ENCODE measurements at places on chromosomes 13 and 19. TPM values are rescaled to one million over a fixed set of nuclear protein-coding genes. Genes with fewer than 3 reads are reported as not detected.

DNA sequence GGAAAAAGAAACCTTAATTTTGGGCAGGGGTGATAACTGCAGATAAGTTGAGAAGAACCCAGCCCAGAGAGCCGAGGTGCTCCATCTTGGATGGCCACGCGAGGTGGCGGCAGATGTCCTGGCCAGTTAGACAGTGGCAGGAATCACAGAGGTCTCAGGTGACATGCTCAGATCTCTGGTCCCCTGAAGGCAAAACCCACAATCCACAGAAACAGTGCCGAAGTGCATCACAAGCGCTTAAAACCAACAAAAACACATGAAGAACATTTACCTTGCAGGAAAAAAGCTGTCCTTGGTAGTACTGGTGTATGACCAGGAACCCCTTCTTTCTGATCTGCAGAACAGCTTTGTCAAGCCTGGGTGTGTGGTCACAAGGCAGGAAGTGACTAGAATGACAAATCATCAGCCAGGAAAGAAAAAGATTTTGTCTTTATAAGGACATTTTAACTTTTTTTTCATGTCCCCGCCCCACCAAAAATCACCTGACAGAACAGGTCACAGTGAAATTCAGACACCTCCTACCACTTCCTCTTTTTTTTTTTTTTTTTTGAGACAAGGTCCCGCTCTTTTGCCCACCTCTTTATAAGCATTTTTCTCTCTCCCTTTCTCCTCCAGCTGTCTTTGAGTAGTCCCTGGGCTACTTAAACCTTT, at the start of gene LCP1:
LCP1 (minus strand) TSS at position 338 of the 651 bp plus-strand sequence. CDS start 22,515 bp downstream, outside the sequence.
- peaks cover 59% of the 10 kb centered on the region for H3K4me1 ChIP-seq
- peak within 1 kb of the TSS; percentile 94 for H3K4me3 ChIP-seq
- peak within 1 kb of the TSS; percentile 89 for H3K27ac ChIP-seq
- H3K27me3 ChIP-seq: no peaks in the 10 kb centered on the region
- H3K36me3 ChIP-seq: no peaks in the 10 kb centered on the region
- DNase-seq: peak; percentile 93

- no peak for DNase-seq
- no peaks in the 10 kb centered on the region for H3K36me3 ChIP-seq
- H3K4me3 ChIP-seq: no peak overlapping the region
These were observed 7.8 kb downstream of the SHANK1 start for GRCh38 chr19:50711805-50712204.

DNA sequence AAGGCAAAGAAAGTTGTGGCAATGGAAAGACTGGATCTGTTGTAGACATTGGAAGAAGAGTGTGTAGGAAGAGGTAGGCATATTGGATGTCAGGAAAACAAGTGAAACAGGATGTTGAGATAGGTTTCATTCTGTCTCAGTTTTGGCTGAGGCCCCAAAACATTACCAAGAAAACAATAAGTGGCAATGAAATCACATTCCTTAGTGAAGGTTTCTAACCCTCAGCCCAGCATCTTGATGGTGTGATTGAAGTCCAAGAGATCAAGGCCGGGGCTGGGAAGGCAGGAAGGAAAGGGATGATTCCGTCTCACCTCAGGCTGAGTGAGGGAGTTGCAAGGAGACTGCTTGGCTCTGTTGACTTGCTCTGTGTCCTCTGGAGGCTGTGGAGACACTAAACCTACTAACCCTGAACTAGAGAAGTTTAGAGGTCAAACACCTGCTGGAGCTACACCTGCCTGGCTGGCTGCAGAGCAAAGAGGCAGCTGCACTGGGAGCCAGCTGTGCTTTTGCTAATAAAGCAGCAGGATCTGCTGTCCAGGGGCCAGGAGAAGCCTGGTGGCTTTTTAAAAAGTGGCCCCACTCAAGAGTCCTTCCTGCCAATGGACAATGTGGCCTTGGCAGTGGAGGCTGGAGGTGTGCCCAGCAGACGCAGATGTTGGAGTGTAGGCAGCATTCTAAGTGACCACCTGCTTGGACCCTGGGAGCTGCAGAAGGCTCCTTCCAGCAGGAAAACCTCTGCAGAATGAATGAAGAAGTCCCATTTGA, 53.6 kb downstream of the DGKH start:
- H3K27me3 ChIP-seq: no peaks in the 10 kb centered on the region
- no peaks in the 10 kb centered on the region for H3K4me1 ChIP-seq
- no peak overlapping the region for H3K27ac ChIP-seq
- no peak overlapping the region for H3K4me3 ChIP-seq
- H3K36me3 ChIP-seq: no peaks in the 10 kb centered on the region

GRCh38 chr19:10471909-10472308, 31.2 kb downstream of the KEAP1 start:
- peak; percentile 18 for DNase-seq
- H3K4me3 ChIP-seq: no peak overlapping the region
- H3K27ac ChIP-seq: no peak overlapping the region
- no peaks in the 10 kb centered on the region for H3K4me1 ChIP-seq

DNA sequence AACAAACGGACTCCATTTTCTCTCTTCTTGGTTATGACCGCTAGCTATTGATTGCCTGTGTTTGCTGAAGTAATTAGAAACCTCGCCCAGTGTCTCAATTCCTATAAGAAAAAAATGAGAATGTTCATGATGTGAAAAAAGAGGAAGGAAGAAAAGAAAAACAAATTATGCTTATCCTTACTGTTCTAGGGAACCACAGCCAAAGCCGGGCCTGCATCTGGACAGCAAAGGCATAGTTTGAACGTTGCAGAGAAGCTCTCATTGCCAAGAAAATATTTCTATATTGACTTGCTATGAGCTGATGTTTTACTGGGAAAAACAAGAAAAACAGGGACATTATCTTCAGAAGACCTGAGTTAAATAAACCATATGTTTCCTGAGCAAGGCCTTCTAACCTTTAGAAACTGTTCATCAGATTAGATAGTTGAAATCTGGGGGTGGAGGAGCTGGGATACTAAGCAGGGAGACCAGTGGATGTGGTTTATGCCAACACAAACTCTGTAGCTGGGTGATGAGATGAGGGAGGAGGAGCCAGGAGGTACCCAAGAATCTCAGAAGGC, 55.0 kb downstream of the EFNB2 start:
- H3K4me1 ChIP-seq: no peaks in the 10 kb centered on the region
- no peak overlapping the region for H3K4me3 ChIP-seq
- no peak for DNase-seq
- no peaks in the 10 kb centered on the region for H3K27me3 ChIP-seq
- no peaks in the 10 kb centered on the region for H3K36me3 ChIP-seq

DNA sequence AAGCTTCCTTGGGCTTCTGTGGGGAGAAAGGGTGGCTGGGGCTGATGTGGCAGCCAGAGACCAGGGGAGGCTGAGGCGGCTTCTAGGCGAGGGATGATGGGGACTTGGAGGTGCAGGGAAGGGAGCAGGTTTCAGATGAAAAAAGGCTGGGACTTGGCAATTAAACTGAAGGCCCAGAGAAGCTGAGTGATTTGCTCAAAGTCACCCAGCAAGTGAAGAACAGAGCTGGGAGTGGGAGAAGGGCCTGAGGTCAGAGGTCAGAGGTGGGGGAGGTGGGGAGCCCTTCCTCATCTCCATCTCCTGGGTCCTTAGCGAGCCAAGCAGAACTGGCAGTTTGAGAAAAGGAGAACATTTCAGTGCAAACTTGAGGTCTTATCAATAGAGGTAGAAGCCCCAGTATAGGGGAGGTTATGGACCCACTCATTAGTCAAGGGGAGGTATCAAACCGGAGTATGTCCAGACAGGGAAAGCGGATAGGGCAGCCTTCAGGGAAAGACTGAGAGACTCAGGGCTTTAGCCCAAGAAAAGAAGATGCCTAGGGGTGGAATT, 49.6 kb upstream of the NFIC start:
- H3K27me3 ChIP-seq: no peaks in the 10 kb centered on the region
- DNase-seq: no peak
- H3K4me1 ChIP-seq: no peaks in the 10 kb centered on the region

DNA sequence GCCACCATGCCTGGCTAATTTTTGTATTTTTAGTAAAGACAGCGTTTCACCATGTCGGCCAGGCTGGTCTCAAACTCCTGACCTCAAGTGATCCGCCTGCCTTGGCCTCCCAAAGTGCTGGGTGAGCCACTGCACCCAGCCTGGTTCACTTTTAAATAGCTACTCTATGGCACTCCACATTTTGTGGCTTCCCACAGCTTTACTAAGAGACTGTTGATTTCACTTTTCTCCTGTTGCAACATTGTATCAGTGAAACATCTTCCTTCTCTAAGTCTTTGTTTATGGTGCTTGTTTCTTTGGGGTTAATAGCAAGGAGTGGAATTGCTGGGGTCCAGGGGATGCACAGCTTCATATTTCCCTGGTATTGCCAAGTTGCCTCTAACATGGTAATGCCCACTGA, 12.3 kb downstream of the TMEM38A start:
- DNase-seq: no peak
- no peak overlapping the region for H3K27ac ChIP-seq
- no peaks in the 10 kb centered on the region for H3K4me1 ChIP-seq
- H3K4me3 ChIP-seq: no peak overlapping the region
- no peaks in the 10 kb centered on the region for H3K36me3 ChIP-seq
- no peaks in the 10 kb centered on the region for H3K27me3 ChIP-seq

- peaks cover 14% of the 10 kb centered on the region for H3K4me1 ChIP-seq
- H3K4me3 ChIP-seq: peak overlapping the region; percentile 74
- DNase-seq: no peak
- H3K36me3 ChIP-seq: no peaks in the 10 kb centered on the region
- H3K27ac ChIP-seq: peak overlapping the region; percentile 93
These were observed 10.1 kb downstream of the FOSB start for GRCh38 chr19:45477713-45478453.

DNA sequence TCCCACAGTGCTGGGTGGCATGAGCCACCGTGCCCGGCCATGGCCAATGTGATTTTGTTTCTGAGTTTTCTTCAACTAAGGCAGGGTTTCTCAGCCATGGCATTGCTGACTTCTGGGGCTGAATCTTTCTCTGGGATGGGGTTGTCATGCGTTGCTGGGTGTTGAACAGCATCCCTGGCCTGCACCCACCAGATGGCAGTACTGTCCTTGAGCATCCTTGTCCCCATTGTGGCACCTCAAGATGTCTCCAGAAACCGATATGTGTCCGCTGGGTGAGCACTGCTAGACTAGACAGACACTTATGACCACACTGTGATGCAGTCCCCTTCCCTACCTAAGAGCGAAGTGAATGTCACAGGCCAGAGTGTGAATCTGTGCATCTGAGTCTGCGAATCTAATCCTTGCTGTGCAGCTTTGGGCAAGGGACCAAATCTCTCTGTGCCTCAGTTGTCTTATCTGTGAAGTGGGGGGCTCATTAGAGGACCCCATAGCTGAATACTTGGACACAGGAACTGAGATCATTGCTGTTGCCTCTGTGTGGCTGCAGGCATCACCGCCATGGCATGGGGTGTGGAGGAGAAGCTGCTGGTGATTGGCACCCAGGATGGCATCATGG, 50.3 kb upstream of the SIN3B start:
- H3K4me1 ChIP-seq: no peaks in the 10 kb centered on the region
- H3K27ac ChIP-seq: no peak overlapping the region
- DNase-seq: peak; percentile 34

DNA sequence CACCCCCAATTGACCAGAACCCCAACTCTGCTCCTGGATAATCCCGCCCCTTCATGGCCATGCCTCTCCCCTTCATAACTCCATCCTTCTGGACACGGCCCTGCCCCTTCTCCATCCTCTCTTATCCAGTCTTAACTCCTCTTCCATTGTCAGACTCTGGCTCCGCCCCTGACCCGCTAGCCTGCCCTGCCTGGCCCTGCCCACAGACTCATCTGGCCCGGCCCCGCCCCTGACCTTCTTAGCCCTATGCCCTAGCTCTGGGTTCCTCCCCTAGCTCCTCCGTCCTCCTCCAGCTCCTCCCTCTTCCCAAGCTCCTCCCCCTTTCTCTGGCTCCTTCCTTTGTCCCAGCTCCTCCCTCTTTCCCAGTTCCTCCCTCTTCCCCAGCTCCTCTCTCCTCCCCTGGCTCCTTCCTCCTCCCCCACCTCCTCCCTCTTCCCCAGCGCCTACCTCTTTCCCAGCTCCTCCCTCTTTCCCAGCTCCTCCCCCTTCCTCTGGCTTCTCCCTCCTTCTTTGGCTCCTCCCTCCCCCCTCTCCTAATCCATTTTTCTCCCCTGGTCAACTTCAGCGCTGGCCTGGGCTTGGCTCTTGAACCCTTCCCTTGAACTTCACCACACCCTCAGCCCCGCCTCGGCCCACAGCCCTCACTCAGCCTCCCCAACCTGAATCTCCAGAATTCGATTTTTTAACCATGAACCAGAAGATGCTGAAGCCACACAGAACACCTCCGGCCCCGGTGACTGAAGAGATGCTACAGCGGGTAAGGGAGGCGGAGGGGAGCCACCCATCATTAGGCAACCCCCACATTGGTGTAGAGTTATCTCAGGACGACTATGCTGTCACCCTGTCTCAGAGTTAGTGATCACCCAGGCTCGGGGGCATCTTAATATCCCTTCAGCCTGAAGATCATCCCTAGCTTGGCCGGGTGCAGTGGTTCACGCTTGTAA, 9.2 kb upstream of the ZNF358 start:
- no peak overlapping the region for H3K4me3 ChIP-seq
- H3K27ac ChIP-seq: no peak overlapping the region
- H3K27me3 ChIP-seq: no peaks in the 10 kb centered on the region

DNA sequence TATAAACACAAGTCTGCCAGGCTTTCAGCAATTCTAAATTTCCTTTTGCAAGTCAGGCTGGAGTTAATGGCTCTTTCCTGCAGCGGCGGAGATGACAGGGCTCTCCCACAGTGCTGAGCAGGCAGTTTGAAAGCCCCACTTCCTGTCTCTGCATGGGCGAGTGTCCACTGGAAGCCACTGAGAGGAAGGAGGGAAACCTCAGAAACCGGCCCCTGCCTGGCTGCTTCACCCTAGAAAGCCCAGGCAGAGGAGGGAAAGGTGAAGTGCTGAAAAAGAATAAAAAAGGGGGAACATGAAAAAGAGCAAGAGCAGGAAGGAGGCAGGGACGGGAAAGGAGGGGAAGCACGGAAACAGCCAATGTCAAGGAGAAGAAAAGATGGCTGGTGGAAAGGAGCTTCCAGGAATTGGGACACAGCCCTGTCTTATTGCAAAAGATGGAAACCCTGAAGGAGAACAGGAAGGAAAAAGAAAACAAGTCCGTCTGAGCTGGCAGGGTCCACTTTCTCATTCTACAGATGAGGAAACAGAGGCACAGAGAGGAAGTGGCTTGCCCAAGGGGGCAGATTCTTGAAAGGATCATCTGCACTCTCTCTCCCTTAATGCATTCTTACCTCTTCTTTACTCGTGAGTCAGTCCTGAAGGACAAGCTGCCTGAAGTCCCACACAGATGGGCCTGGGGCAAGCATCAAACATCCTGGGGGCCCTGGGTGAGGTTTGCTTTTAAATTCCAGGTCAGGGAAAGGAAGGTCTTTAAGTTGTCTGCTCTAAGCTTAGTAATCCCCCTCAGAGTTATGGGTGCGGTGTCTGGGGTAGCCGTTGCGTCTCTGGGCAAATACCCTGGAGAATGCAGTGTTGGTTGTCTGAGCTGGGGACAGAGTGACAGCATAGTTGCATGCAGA, 38.8 kb upstream of the ALOX5AP start:
- H3K4me1 ChIP-seq: peaks cover 8% of the 10 kb centered on the region
- H3K4me3 ChIP-seq: no peak overlapping the region
- H3K27me3 ChIP-seq: no peaks in the 10 kb centered on the region
- no peak overlapping the region for H3K27ac ChIP-seq

Gene UHRF1
- 0.11 TPM for total RNA-seq

Gene CABP5
- total RNA-seq: not detected

Gene SYNGR4
- not detected for total RNA-seq

Gene APOC4
- total RNA-seq: not detected

Gene MAP4K1
- 361 TPM for total RNA-seq

Gene ACP7
- not detected for total RNA-seq

Gene CEACAM8
- total RNA-seq: not detected

Gene GNG8
- not detected for total RNA-seq

Gene ZSCAN4
- total RNA-seq: not detected
